ENCODE measurements at places on chromosomes 5 and 9.
A peak's percentile ranks its signal among the peaks of the same experiment; 100 is the strongest.

DNA sequence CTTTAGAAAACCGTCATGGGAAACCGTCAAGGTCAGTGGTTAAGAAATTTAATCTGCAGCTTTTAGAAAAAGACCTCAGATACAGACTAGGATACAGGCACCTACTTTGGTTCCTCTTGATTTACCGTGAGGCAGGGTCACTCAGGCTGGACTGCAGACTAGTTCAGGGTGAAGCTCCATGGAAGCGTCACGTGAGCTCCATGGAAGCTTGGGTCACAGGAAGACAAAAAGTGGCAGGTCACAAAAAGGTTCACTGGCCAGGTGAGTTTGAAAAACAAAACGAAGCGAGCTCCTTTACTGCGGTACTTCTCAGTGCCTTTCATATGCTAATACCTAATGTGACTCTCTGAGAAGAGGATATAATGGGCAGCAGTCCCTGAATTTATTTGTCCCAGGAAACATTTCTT is 43.0 kb downstream of the PRRC2B start:
- DNase-seq = no peak

DNA sequence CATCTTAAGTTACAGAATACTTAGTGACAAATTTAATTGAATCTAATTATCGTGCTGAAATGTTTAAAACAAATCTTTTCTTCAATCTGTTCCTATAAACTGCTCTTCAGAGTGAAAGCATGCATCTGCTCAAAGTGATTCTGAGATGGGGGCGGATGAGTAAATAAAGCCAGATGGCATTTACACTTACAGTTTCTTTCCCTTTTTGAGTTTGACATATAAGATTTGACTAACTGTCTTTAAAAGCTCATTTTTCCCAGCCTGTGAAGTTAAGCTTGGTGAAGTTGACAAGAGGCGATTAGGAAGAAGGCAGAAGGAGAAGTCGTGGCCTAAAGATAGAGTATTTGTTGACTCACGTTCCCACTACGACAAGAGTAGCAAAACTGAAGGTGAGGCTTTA is 137.4 kb downstream of the LPAR1 start:
- peak; percentile 12 for DNase-seq

DNA sequence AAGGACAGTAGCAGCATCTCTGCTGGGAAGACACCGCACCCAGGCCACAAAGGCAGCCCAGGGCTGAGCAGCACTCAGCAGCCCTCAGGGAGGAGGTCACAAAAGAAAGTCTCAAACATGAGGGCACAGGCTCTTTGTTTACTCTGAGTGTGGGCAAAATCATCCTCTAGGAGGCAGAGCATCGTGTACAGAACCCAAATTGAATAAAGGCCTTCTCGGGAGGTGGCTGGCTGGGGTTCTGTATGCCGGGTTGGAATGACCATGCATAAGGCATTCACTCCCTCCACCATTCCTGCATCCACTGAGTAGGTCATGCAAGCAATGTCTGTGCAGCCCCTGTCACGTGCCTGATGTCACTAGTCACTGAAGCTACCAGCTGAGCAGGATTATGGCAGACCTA is 412.8 kb downstream of the SPOCK1 start:
- DNase-seq = no peak

GRCh38 chr5:44691802-44692201 is 116.9 kb upstream of the MRPS30 start:
- no peak for DNase-seq

DNA sequence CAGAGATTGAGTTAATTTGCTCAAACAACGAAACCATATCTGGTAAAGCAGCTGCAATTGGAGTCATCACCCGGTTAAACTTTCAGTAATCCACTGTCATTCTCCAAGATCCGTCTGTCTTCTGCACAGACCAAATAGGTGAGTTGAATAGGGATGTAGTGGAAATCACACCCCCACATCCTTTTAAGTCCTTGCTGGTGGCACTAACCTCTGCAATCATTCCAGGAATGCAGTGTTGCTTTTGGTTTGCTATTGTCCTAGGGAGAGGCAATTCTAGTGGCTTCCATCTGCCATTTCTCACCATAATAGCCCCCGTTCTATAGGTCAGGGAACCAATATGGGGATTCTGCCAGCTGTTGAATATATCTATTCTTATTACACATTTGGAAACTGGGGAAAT is 14.6 kb upstream of the BTF3 start:
- DNase-seq = no peak
